Stimulated activated CD4-positive, alpha-beta T cell treated with anti-CD3 and anti-CD28 coated beads, Interleukin-12 subunit alpha, Interleukin-12 subunit beta, amount 100 ng/mL, for 24 hours (primary cell): ENCODE measurements at places on chromosomes 13 and 19.

DNA sequence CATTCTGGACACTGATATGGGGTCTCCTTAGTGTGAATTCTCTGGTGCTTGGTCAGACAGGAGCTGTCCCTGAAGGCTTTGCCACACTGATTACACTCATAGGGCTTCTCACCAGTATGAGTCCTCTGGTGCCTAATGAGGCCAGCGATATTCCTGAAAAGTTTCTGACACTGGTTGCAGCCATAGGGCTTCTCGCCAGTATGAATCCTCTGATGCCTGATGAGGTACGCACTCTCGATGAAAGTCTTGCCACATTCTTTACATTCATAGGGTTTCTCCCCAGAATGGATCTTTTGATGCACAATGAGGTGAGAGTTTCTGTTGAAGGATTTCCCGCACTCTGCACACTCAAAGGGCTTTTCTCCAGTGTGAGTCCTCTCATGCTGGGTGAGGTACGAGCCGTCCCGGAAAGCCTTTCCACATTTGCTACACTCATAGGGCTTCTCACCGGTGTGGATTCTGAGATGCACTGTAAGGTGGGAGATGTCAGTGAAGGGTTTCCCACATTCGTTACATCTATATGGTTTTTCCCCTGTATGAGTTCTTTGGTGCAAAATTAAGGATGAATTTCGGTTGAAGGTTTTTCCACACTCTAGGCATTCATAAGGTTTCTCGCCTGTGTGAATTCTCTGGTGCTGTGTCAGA is 22.4 kb downstream of the ZNF329 start:
- DNase-seq = no peak

DNA sequence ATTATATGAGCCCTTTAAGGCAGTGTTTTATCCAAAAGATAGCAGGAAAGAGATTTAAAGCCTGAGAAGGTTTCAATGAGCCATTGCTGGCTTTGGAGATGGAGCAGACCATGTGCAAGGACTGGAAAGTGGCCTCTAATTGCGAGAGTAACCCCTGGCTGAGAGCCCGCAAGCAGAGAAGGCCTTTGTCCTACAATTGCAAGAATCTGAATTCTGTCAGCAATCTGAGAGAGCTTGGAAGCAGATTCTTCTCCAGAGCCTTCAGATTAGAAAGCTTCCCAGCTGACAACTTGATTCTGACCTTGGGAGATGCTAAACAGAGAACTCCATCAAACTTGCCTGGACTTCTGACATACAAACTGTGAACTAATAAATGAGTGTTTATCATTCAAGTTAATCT is 528.7 kb upstream of the KLF12 start:
- DNase-seq = no peak

- DNase-seq = peak; percentile 80
Observed at GRCh38 chr19:56252699-56253422, 19.7 kb upstream of the EDDM13 start.

DNA sequence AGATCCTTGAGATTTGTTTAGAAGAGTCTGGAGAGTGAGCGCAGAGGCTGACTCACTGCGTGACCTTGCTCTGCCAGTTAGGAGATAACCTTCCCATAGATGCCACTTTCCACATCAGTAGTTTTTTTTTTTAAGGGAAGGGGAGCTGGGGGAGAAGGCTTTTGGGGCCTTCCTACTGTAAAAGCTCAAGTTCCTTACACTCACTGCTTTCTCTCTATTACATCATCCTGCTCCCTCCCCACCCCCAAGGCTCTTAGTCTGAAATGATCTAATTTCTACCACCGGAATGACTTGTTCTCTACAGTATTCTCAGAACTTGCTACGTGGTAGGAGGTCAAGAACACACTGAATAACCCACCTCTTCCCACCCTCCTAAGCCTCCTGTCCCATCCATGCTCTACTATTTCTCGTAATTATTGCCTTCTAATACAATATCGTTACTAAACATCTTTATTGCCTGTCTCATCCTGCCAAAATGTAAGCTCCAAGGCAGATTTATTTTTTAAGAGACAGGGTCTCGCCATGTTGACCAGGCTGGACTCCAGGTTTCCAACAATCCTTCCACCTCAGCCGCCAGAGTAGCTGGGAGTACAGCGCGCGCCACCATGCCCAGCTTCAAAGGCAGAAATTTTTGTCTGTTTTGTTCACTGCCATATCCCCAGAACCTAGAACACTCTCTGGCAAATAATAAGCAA is 1.2 kb downstream of the LONP1 start:
- DNase-seq = no peak

- DNase-seq = no peak
Observed at GRCh38 chr13:80866921-80867320, 526.0 kb upstream of the SPRY2 start.

DNA sequence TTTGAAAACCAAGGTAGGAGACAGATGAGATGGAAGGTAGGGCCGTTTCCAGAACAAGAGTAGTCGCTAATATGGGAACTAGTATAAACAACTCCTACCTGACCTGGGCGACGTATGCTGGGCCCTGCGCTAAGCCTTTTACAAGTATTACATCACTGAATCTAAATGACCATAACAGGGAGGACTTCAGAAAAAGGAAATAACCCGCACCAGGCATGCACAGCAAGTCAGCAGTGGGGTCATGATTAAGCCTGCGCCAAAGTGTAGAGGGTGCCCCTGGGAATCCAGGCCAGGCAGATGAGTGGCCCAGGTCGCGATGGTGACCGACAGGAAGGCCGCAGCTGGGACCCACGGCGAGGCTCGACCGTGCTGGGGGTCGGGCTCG is 613 bp downstream of the ATP13A1 start:
- no peak for DNase-seq
